Natural killer cell treated with Interleukin-12 subunit alpha and Interleukin-12 subunit beta and Interleukin-15 and Interleukin-18, amount 100 ng/mL, for 72 hours (primary cell): ENCODE measurements at places on chromosomes 4 and X. TPM values are rescaled to one million over a fixed set of nuclear protein-coding genes. Genes with fewer than 3 reads are reported as not detected.

DNA sequence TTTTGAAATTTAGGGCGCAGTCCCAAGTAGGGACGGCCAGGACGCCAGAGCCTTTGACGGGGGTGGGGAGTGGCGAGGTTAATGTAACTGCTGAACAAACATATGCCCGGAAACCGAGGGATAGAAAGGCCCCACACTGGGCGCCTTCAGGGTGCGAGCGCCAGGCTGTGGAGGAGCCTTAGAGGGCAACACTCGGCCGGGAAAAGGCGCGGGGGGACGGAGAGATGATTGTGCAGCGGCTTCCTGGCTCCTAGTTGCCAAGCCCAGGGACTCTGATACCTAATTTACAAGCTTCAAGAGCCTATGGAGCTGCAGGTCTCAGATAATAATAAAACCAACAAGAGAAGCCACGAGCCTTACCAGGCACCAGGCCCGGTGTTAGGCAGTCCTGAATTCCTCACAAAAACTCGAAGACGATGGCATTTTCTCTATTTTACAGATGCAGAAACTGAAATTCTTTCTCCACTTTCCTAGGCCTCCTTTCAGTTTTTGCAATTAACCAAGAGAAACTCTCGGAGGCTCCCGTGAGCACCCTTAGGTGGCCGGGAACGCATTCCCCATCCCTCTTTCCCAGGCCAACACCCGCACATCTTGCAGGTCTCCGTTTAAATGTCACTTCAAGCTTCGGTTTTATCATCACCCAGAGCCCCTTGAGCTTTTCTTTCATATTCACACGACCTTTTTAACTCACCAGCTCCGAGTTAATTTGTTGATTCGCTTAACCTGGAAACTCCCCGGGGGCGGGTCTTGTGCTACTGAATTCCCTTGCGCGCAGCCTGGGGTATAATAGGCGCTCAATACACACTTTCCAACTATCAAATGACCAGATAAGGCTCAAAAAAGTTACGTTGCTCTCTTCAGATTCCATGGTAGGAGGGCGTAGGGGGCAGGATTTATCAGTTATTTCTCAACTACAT lies 6.4 kb upstream of the GSX2 start:
- DNase-seq, result no peak
- H3K4me1 ChIP-seq, result peaks cover 23% of the 10 kb centered on the region
- no peak overlapping the region for H3K27ac ChIP-seq
- peak overlapping the region; percentile 94 for H3K4me3 ChIP-seq

Gene MAGEB1
- total RNA-seq, result not detected

GRCh38 chr4:148434075-148434773 lies 8.0 kb downstream of the NR3C2 start:
- no peaks in the 10 kb centered on the region for H3K36me3 ChIP-seq
- H3K27ac ChIP-seq, result no peak overlapping the region
- DNase-seq, result no peak

DNA sequence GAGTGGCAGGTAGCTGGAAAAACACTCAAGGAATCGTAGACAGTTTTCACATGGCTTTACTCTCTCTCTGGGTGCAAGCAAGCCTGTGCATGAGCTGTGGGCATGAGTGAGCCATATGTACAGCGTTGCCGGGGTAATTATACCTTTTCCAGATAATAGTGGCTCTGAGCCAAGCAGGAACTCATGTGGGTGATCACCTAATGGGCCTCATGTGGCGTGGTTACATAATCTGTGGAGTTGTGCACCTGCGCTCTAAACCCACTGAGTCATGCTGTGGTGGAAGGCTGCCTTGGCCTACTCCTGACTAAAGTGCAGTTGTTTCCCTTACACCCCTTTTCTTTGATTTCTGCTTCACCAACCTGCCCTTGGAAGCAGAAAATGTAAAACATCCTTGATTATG lies 1564.5 kb upstream of the PCDH10 start:
- no peak overlapping the region for H3K4me3 ChIP-seq
- no peaks in the 10 kb centered on the region for H3K36me3 ChIP-seq
- H3K27me3 ChIP-seq, result no peaks in the 10 kb centered on the region

Gene CXCL5
- not detected for total RNA-seq

- H3K27ac ChIP-seq, result no peak overlapping the region
- H3K36me3 ChIP-seq, result peaks cover 15% of the 10 kb centered on the region
- H3K4me3 ChIP-seq, result no peak overlapping the region
- no peaks in the 10 kb centered on the region for H3K27me3 ChIP-seq
- DNase-seq, result no peak
- H3K4me1 ChIP-seq, result peaks cover 5% of the 10 kb centered on the region
Observed at GRCh38 chr4:88706574-88706973, 8.9 kb upstream of the NAP1L5 start.

Gene SLC38A5
- total RNA-seq, result 70.7 TPM

Gene FAM47A
- not detected for total RNA-seq

DNA sequence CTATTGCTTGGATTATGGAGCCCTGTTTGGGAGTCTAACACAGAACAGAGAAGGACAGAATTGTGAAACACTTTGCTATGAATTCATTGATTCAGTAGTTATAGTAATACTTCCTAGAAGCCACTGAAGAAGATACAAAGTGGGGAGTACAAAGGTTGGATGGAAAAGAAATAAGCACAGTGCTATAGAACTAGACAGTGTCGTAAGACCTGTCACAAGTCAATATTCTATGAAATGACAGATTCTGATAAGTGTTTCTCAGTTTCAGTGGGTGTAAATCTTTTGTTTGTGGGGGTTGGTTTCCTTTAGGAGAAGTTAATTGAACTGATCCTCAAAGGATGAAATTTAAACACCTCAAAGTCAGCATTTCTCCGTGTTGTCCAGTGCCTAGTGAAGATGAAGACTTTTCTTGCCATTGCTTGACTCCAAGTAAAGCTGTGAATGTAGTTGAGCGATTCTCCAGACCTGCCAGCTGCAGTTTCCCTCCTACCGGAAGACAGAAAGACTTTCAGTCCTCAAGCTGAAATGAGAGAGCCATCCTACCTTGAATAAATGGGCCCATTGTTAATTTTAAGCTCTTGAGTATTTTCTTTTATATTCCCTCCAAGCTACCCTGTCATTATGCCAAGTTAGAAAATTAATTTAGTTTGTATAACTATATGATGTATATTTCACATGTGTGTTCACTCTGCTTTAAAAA lies 7.9 kb downstream of the PDLIM5 start:
- H3K27me3 ChIP-seq, result no peaks in the 10 kb centered on the region
- H3K4me1 ChIP-seq, result peaks cover 18% of the 10 kb centered on the region
- DNase-seq, result no peak
- H3K36me3 ChIP-seq, result no peaks in the 10 kb centered on the region

Gene MAGEB17
- total RNA-seq, result not detected

DNA sequence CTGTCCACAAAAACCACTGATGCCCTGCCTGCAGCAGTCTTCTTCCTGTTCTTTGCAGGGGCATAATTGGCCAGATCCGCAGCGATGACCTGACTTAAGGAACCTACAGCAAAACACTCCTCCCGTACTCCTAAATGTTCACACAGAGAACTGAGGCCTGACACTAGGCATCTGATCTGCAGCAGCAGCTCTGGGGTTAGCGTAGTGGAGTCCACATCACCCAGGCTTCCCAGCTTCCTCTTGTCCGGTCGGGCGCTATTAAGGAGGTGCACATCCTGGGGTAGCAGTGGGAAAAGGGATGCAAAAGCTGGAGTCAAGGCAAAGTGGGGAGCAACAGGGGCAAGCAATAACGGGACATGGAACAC lies 758 bp downstream of the SCFD2 start:
- peaks cover 27% of the 10 kb centered on the region for H3K27me3 ChIP-seq
- no peak for DNase-seq
- peaks cover 42% of the 10 kb centered on the region for H3K4me1 ChIP-seq
- H3K27ac ChIP-seq, result peak overlapping the region; percentile 98
- peak overlapping the region; percentile 97 for H3K4me3 ChIP-seq

Gene FGF13
- not detected for total RNA-seq

DNA sequence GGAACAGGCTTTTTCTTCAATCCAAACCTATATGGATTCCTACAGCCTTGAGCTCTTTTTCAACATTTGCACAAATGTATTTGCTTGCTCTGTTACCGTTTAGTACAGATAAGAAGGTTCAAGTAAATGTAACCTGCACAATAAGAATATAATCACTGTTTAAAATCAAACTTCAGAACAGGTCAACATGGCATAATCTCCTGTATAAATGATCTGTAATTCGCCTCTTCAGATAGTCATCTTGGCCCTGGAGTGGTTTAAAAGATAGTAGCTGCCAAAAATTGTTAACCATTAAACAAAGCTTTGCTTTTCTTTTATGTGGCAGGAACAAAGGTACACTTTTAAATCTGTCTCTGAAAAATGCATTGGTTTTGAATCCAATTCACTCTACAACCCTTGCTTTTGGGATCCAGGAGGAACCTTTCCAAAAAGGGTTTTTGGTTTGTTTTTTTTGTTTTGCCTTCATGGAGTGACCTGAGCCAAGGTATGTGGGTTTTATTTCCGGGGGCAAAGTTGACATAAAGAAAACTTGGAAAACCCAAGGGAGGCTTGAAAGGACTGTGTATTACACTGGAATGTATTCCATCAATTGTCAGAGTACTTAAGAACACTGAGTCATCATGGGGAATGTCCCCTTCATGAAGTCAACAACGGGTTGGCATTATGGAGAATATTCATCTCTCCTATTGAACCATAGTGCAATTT lies 210.4 kb upstream of the HCCS start:
- no peak overlapping the region for H3K27ac ChIP-seq
- no peaks in the 10 kb centered on the region for H3K36me3 ChIP-seq
- DNase-seq, result no peak
- no peak overlapping the region for H3K4me3 ChIP-seq

GRCh38 chr4:18844726-18845125 lies 823.2 kb upstream of the LCORL start:
- H3K27ac ChIP-seq, result no peak overlapping the region
- no peaks in the 10 kb centered on the region for H3K4me1 ChIP-seq
- H3K36me3 ChIP-seq, result peaks cover 4% of the 10 kb centered on the region

Gene MAGEA3
- not detected for total RNA-seq

Gene TEX13B
- total RNA-seq, result not detected

- DNase-seq, result no peak
- no peaks in the 10 kb centered on the region for H3K27me3 ChIP-seq
- no peak overlapping the region for H3K27ac ChIP-seq
- no peak overlapping the region for H3K4me3 ChIP-seq
Observed at GRCh38 chr4:11069083-11069482, 359.6 kb downstream of the HS3ST1 start.

Gene UGT8
- not detected for total RNA-seq

DNA sequence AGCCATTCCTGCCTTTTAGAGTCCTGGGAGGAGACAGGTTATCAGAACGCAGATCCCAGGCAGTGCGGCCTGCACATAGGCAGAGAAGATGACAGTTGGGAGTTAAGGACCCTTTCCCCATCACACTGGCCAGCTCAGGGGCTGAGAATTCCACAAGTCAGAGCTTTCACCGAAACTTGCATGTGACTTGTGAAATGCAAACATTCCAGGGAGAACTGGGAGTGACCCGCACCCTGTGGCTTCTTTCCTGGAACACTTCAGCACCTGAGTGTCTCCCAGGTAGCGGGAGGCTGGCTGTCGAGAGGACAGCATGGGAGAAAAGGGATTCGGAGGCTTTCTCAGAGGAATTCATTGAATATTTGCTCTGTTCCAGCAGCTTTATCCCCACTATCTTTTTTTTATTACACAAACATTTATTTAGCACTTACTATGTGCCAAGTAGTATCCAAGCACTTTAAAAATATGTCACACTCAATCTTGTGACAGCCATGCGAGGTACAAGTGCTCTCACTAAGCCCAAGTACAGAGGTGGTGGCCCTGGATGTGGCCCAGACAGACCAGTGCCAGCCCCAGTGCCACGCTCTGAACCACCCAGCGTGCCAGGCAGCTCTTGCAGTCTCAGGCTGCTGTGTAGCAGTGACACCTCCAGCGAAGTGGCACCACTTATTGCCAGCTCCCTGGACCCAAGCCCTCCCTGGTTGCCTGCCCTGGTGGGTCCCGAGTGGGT lies 100.5 kb downstream of the PHKA2 start:
- H3K27me3 ChIP-seq, result no peaks in the 10 kb centered on the region
- H3K4me3 ChIP-seq, result no peak overlapping the region
- peaks cover 26% of the 10 kb centered on the region for H3K4me1 ChIP-seq
- no peak for DNase-seq
- no peaks in the 10 kb centered on the region for H3K36me3 ChIP-seq

- no peak for DNase-seq
- H3K4me1 ChIP-seq, result no peaks in the 10 kb centered on the region
- no peak overlapping the region for H3K4me3 ChIP-seq
Observed at GRCh38 chr4:54554339-54554990, 103.3 kb upstream of the KIT start.

DNA sequence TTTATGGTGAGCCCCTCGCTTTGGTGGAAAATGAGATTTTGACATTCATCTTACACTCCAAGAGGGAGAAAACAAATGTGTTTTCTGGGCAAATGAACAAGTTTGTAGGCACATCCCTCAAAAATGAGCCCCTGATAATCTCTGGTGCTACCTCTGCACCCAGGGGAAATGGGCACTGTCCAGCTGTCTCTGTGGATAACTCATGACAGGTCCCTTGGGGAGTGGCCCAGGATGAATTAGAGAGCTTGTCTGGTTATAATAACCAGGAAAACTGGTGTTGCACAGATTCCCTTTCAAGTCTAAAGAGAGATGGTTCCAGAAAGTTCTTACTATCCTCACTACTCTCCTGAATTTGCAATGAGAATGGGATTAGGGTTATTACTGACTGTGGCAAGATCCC lies 7.5 kb downstream of the RASL11B start:
- H3K27me3 ChIP-seq, result peaks cover under 1% of the 10 kb centered on the region
- no peak overlapping the region for H3K27ac ChIP-seq
- H3K4me1 ChIP-seq, result no peaks in the 10 kb centered on the region

- peak overlapping the region; percentile 8 for H3K27ac ChIP-seq
- H3K27me3 ChIP-seq, result no peaks in the 10 kb centered on the region
- H3K4me3 ChIP-seq, result peak overlapping the region; percentile 15
- peaks cover 7% of the 10 kb centered on the region for H3K4me1 ChIP-seq
- no peak for DNase-seq
- H3K36me3 ChIP-seq, result no peaks in the 10 kb centered on the region
Observed at GRCh38 chrX:9566150-9566621, 101.3 kb downstream of the TBL1X start.

Gene KLHL4
- not detected for total RNA-seq

Gene MND1
- total RNA-seq, result 18.2 TPM

DNA sequence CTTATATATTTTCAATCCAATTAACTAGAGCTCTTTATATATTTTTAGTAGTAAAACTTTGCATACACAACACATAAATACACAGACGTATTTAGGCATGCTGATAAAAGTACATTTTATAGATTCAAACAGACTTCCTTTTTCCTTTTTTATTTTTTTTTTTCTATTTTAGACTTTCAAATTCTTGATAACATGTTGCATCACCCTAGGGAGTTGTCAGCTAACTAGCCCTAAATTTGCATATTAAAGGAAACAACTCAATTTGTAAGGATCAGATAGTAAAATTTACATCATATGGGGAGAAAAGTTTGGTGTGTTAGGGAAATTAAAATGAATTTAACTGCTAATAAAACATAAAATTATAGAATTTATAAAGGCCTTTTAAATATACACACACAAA lies 47.4 kb upstream of the APOOL start:
- no peak overlapping the region for H3K27ac ChIP-seq
- DNase-seq, result no peak
- H3K27me3 ChIP-seq, result no peaks in the 10 kb centered on the region
- no peak overlapping the region for H3K4me3 ChIP-seq

Gene ADGRG2
- not detected for total RNA-seq
